Fibroblast of lung (primary cell): ENCODE measurements at places on chromosomes 4 and X. TPM values are rescaled to one million over a fixed set of nuclear protein-coding genes. Genes with fewer than 3 reads are reported as not detected.

GRCh38 chr4:96356591-96357370, 516.9 kb downstream of the PDHA2 start:
- peak; percentile 2 for DNase-seq

- DNase-seq: no peak
Observed at GRCh38 chr4:55363691-55364351, 17.8 kb downstream of the SRD5A3 start.

GRCh38 chr4:3087115-3087797, 12.8 kb downstream of the HTT start:
- DNase-seq: no peak

- no peak for DNase-seq
Observed at GRCh38 chr4:23993373-23993772, 103.5 kb upstream of the PPARGC1A start.

GRCh38 chr4:7355795-7356194, 78.9 kb downstream of the PSAPL1 start:
- no peak for DNase-seq

DNA sequence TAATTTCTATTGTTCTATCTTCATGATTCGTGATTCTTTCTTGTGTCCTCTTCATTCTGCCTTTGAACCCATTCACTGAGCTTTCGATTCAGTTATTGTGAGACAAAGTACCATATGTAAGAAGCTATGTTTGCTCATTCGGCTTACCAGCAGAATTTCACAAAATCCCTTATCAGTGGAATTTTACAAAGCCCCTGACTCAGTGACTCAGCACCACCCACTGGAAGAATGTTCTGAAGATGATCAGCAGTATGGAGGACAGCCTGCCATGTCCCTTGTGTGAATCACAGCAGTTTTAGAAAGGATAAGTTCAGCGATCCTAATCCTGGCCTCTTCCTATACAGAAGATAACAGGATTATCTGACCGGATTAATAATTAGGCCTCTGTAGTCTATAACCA, 5.8 kb upstream of the UXT start:
- DNase-seq: peak; percentile 41

GRCh38 chrX:7316280-7316679, 168.3 kb upstream of the PUDP start:
- peak; percentile 2 for DNase-seq

- no peak for DNase-seq
Observed at GRCh38 chrX:18962329-18962728, 21.6 kb downstream of the PHKA2 start.

DNA sequence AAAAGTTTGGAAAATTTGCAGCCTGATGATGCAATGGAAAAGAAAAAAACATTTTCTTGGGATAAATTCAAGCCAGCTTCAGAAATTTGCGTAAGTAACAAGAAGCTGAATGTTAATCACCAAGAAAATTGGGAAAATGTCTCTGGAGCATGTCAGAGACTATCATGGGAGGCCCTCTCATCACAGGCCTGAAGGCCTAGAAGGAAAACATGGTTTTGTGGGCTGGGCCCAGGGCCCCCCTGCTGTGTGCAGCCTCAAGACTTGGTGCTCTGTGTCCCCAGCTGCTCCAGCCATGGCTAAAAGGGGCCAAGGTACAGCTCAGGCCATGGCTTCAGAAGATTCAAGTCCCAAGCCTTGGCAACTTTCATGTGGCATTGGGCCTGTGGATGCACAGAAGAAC, 1049.8 kb upstream of the GRIA3 start:
- no peak for DNase-seq

GRCh38 chr4:92163348-92163747, 140.4 kb upstream of the GRID2 start:
- no peak for DNase-seq

GRCh38 chr4:158282252-158282651, 72.0 kb downstream of the TMEM144 start:
- peak; percentile 47 for DNase-seq

DNA sequence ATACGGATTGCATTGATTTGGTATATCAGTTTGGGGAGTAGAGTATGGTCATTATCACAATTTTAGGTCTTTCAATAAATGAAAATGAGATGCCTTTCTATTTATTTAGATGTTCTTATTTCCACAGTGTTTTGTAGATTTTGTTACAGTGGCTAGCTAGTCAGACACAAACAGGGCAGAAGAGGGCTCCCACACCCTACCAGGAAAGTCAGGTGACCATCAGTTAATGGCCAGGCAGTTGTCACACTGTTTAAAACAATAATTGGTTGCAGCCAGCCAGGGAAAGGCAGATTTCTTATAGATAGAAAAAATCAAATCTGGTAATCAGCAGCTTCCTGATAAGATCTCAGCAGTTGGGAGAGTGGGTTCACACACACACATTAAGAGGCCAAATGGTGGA, 57.2 kb downstream of the UGT2B17 start:
- no peak for DNase-seq

DNA sequence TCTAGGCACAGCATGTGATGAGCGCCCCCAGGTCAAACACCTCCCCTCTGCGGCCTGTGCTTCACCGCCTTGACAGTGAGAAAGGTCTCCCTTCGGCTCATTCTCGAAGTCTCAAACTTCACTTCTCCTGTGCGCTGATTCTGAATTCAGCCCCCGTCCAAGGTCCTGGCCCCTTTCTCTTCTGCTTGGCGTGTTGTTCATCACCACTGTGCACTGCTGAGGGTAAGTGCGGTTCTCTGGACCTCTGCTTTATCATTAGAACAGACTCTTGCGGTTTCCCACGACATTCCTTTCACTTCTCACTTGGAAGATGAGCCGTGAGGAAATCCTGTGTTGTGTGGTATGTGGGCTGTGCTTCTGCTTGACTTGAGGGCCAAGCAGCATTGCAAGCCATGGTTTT, 11.9 kb downstream of the HTT-AS start:
- peak; percentile 83 for DNase-seq

DNA sequence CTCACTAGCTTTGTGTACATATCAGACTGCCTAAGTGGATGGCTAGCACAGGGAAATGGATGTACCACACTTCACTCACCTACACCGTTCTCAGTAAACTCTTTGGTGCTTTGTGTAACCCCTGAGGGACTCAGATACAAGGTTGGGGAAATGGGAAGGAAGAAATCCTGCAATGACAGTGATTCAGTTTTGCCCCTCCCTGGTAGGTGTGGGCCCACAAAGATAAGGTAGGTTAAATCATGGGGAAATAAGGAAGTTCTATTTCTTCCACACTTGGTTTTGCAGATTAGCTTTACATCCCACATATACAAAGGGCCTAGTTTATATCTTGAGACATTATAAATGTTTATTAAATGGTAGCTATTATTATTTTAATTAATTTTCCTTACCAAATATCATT, 197.6 kb upstream of the SPANXN4 start:
- no peak for DNase-seq

DNA sequence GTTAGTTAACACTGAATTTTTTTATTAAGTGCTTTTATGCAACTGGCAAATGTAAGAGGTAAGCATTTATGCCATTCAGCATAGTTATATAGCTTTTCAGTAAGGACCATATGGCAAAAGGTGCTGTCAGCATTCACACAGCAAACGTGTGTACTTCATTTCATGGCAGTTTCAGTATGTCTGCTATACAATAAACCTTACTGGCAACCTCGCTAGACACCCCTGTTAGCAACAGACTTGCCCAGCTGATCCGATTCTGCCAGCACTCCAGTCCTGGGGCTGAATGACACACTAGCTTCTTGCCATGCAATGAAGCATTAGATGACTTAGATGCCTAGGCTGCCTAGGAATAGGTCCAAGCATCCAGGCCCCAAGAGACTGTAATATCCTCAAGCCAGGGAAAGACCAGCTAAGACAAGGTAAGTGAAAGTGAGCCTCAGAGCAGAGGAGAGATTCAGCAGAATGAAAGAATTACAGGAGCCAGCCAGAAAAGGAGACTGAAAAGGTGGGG, 47.3 kb upstream of the DOCK11 start:
- no peak for DNase-seq

Gene TBC1D8B
- total RNA-seq: 5.4 and 9.1 TPM in 2 replicates

Gene SLC16A2
- total RNA-seq: 5.6 and 7.8 TPM in 2 replicates

Gene FRAS1
- 0.66 and 1.8 TPM in 2 replicates for total RNA-seq

Gene TCP11X2
- not detected in 2 replicates for total RNA-seq

Gene GC
- not detected in 2 replicates for total RNA-seq

Gene PCDH18
- 163 and 542 TPM in 2 replicates for total RNA-seq

Gene PARM1
- total RNA-seq: 0.77 and 2.0 TPM in 2 replicates

Gene GUCY1B1
- total RNA-seq: 37.8 and 39.3 TPM in 2 replicates

Gene GPC3
- 7.1 and 45.5 TPM in 2 replicates for total RNA-seq

Gene TMEM31
- total RNA-seq: not detected in 2 replicates

Gene TKTL2
- not detected in 2 replicates for total RNA-seq
